ENCODE measurements at places on chromosomes 2 and 18.

- no peak for DNase-seq
These were observed 290.7 kb upstream of the SLC14A2 start for GRCh38 chr18:45324495-45325113.

- DNase-seq = no peak
These were observed 3.9 kb upstream of the PSMD1 start for GRCh38 chr2:231052494-231053451.

DNA sequence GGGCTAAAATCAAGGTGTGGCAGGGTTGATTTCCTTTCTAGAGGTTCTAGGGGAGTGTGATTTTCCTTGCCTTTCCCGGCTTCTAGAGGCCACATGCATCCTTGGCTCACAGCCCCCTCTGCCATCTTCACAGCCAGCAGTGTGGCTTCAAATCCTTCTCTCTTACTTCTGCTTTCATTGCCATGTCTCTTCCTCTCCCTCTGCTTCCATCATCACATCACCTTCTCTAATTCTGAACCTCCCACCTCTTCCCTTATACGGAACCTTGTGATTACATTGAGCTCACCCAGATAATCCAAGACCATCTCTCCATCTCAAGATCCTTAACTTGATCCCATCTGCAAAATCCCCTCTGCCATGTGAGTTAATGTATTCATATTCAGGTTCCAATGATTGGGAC is 56.2 kb upstream of the RMDN2 start:
- no peak for DNase-seq

GRCh38 chr2:192011196-192011595 is 164.3 kb upstream of the CAVIN2 start:
- DNase-seq = no peak

DNA sequence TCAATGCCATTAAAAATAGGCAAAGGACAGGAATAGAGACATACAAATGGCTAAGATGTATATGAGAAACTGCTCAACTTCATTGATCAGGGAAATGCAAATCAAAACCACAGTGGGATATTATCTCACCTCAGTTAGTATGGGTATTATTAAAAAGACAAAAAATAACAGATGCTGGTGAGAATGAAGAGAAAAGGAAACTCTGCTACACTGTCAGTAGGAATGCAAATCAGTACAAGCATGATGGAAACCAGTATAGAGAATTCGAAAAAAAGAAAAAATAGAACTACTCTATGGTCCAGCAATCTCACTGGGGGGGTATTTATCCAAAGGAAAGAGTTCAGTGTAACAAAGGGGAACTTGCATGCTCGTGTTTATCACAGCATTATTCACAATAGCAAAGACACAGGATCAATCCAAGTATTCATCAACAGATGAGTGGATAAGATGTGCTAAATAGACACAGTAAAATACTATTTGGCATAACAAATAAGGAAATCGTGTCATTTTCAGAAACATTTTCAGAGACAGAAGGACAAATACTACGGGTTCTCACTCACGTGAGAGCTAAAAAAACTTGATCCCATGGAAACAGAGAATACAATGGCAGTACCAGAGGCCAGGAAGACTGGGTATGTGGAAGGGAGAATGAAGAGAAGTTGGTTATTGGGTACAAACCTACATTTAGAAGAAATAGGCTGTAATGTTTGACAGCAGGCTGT is 60.6 kb downstream of the CCDC74A start:
- no peak for DNase-seq

GRCh38 chr2:175676813-175677212 is 325.3 kb downstream of the LNPK start:
- DNase-seq = no peak

DNA sequence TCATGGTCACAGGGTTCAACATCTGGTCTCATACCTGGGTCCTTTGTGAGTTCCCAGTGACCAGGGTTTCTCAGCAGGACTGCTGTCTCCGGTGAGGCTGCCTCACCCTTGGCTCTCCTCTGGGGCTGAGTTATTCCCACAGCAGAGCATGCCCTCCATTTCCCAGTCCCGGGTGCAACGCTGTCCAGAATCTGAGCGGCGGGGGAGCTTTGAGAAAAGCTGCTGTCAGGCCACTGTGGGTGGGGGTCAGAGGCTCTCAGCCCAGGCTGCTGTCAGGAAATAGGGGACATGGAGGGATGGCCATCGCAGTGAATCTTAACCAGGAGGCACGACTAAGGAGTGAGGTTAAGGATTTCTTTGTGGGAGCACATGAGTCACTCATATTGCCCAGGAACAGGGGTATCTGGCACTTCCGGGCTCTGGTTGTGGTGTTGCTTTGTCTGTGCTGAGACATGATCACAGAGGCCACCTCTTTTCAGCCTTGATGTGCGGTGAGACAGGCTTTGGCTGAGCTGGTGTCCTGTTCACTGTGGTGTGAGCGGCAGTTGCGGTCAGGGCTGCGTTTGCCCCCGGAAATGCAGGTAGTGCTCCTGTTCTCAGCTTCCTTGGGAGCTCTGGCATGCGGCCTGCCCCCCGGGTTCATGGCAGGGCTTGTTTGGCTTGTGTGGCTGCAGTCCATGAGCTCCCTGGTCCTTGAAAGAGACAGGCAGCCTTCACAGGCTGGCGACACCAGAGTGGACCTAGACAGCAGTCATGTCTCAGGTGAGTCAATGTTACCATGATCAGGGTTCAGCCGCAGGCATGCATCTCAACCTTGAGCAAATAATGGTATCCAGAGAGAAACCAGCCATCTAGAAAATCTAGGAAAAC is 310.7 kb upstream of the MYT1L start:
- no peak for DNase-seq

- DNase-seq = no peak
These were observed 38.1 kb upstream of the DAPL1 start for GRCh38 chr2:158756976-158757375.

DNA sequence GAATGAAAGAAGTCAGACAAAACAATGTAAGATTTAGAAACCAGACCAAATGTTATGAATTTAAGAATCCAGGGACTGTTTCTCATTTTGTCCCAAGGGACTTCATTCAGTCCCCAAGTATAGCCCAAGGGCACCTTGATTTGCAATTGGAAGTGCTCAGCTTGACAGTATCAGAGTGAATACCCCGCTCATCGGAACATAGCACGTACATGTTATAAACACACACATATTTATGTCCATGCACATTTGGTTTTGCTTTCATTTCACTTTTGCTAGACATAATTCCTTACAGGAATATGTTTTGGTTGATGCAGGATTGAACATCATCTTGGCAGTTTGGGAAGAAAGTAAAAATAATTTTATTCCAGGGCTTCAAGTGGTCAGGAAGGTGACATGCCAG is 100.2 kb downstream of the PID1 start:
- no peak for DNase-seq

GRCh38 chr2:216424274-216424673 is 12.0 kb downstream of the SMARCAL1 start:
- no peak for DNase-seq

- no peak for DNase-seq
These were observed 38.7 kb downstream of the REEP1 start for GRCh38 chr2:86298411-86299390.

DNA sequence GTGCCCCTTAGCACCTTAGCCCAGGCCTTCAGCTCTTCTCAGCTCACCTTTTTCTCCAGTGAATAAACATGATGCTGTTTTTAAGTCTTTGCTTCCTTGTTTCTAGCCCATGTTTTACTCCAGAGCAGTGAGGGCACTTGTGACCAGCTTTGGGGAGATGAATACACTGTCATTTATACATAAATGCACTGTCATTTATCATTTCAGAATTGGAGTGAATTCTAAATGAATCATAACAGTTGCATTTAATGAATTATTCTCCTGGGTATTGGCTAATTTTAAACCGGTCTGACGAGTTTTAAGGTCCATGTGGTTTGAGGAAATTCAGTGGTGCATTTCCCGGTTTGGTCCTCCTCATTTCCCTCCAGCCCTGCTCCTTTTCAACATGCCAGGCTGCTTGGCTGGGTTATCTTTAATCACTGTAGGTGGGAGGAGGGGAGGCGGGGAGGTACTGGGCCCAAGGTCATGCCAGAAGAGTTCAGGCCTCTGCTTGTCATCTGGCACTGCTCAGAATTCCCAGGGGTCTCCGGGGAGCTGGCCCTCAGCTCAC is 23.9 kb downstream of the PRKCE start:
- DNase-seq = no peak

- peak; percentile 48 for DNase-seq
These were observed 65.9 kb downstream of the CDH20 start for GRCh38 chr18:61398961-61399705.

Measured in HS-27A (cell line).